AG20443 (cell line): ENCODE measurements at places on chromosomes 13 and 19.

DNA sequence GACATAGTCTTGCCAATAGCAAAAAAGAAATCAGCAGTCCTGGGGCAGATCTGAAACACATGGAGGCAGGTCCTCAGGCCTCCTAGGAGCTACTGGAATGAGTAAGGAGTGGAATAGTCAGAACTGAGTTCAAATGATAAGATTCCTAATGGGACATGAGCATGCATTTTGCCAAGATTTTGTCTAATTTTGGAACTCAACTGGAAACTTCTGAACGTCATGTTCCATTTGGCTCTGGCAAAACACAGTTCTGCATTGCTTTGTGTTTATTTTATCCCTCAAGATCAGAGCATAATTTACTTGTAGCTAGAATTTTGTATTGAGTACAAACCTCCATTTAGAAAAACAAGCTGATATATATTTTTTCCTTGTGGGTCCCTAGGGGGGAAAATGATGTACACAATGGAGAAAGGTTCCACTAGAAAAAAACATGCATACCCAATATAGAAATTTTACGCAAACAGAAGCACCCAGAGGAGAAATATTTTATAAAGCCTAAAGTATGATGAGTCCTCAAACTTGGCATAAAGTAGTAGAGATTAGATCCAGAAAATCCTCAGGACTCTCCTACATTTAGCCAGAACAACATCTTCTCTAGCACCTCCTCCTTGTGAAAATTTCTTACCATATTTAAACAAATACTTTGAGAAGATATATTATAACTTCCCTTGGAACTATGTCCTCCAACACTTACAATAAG is 149.0 kb upstream of the SERP2 start:
- DNase-seq, result no peak

DNA sequence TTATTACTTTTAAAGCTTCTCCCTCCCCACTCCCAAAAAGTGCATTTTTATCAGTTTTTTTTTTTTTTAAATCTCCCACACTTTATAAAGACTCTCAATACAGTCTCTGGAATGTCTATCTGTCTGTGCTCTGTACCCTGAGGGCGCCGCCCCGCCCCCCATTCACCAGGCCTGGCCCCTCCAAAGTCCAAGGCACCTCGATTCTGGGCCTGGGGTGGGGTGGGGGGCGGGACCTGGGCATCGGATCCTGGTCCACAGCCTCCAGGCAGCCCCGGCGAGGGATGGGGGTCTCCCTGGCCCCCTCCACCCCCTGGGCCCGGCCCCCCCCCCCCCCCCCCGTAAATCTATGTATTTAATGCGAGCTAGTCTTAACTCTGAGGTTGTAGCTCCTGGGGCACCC is 23.3 kb downstream of the ZBTB7A start:
- no peak for DNase-seq

GRCh38 chr13:103354171-103354570 is 288.0 kb upstream of the SLC10A2 start:
- no peak for DNase-seq

DNA sequence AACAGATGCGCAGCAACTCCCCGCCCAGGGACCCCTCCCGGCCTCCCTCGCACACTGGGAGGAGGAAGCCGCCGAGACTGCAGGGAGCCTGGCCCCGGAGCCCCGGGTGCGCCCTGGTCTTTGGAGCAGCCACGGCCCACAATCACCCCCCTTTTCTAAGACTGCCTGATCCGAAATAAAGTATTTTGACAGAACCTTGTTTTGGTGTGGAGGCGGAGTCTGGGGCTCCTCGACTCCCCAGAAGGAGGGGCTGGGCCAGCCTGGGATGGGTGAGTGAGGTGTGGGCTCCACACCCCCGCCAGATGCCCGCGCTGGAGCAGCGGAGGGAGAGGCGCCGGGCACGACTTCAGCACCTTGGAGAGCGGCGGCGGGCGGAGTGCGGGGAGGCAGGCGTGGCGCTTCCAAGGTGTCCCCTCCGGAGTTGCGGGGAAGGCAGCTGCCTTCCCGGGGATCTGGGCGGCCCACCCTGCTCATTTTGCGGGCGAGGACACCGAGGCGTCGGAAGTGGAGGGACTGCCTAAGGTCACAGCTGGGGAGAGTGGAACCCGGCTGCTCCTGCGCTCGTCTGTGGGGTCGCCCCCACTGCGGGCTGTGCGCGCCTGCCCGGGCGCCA is 9.4 kb downstream of the SIRT6 start:
- DNase-seq, result peak; percentile 78

DNA sequence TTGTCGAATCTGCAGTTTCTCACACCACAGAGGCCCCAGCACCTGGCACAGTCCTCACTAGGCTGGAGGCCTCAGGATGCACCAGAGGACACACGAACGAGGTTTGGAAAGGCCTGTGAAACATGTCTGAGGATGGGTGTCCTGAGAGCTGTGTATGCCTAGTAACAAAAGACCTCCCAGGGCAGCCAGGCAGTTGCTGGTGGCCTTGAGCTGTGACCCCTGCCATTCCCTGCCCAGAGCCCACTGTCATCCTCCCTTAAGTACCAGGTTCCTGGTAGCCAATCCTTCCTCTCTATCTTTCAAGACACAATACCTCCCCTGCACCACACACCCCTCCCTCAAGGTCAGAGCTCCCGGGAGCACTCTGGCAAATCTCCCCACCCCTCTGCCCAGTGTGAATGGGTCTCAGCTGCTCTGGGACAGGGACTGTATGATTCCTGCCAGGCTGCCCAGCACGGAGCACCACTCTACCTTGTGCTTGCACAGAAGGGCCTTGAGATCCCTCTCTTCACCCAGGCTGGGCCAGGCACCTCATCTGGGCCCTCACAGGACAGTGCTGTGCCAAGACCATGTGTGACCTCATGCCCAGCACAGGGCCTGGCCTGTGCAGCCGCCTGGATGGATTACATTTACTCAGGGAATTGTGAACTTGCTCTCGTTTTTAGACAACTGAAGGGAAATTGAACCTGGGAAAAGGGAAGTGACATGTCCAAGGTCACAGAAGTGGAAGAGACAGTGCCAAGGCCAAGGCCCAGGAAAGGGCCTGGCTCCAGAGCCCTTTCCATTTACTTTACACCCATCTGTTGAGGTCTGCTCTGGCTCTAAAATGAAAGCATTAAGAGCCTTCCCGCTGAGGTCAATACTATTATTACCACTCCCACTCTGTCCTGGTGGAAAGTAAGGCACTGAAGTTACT is 2.2 kb downstream of the ZNF787 start:
- no peak for DNase-seq

GRCh38 chr13:51457086-51457815 is 4.4 kb upstream of the INTS6 start:
- DNase-seq, result no peak

DNA sequence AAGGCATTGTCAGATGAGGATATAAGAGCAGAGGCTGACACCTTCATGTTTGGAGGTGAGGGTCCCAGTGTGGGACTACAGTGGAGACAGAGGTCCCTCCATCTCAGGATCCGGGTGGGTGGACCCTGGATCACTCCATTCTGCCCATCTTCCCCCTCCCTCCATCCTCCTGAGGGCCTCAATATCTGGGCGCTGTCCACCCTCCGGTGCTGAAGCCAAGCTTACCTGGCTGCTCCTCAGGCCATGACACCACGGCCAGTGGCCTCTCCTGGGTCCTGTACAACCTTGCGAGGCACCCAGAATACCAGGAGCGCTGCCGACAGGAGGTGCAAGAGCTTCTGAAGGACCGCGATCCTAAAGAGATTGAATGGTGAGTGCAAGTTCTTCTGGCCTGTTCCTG is 11.9 kb downstream of the CYP4F12 start:
- no peak for DNase-seq

- DNase-seq, result no peak
Observed at GRCh38 chr13:35565273-35565672, 88.8 kb upstream of the MAB21L1 start.

GRCh38 chr13:44904967-44905366 is 84.3 kb downstream of the NUFIP1 start:
- DNase-seq, result peak; percentile 89

GRCh38 chr19:48639483-48640375 is 2.5 kb upstream of the DBP start:
- no peak for DNase-seq

DNA sequence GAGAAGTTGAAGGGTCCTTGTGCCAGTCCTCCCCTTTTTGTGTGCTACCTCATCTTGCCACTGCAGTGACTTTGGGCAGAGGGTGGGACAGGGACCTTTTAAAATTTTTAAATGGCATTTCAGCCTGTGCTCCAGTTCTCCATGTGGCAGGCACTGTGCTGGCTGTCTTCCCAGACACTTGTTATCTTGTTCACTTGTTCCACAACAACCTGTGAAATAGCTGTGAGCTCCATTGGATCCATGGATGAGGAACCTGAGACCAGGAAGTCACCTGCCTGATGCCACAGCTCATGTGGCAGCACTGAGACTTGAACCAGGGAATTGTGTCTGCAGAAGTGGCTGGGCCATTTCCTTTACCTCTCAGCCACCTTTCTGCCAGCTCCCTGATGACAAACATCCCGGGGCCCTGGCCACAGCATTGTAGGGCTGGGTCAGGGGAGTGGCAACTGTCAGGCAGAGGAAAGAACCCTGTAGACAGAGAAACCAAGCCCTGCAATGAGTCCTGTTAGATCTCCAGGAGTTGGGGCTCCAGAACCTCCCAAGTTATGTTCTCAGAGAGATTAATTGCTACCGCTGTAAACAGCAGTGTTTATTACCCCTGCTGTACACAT is 6.4 kb downstream of the EGLN2 start:
- no peak for DNase-seq

- DNase-seq, result no peak
Observed at GRCh38 chr19:56663931-56664500, 7.5 kb downstream of the ZNF835 start.

DNA sequence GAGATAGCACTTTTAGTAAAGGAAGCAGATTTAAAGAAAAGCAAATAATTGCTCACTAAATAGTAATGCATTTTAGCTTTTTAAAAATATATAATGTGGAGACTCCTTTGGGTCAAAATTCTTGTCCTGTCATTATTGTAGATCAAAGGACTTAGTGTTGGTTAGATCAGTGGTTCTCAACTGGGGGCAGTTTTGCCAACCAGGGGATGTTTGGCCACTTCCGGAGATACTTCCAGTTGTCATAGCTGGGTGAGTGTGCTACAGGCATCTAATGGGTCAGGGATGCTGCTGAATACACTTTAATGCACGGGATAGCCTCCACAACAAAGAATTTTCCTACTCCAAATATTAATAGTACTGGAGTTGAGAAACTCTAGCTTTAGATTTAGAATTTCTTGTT is 126.8 kb downstream of the LMO7 start:
- no peak for DNase-seq

- no peak for DNase-seq
Observed at GRCh38 chr19:37948362-37948761, 41.4 kb downstream of the SIPA1L3 start.

GRCh38 chr13:36834299-36834698 is 15.3 kb downstream of the RFXAP start:
- DNase-seq, result no peak

GRCh38 chr19:37941782-37942515 is 34.9 kb downstream of the SIPA1L3 start:
- DNase-seq, result no peak

DNA sequence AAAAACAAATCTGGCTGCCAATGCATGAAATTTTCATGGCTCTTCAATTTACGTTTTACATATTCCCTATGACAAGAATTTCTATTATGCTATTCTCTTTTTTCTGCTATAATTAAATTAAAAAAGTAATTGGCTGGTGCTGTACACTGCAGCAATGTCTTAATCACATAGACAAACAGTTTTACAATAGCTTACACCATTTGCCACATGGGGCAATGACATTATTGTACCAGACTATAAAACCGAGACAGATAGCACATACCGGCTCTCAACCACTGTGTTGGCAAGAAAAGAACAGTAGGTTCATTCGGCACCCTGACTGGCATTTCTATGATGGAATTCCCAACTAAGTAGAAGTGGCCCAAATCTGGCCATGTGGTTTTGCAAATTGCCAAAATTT is 67.7 kb downstream of the DACH1 start:
- DNase-seq, result no peak

DNA sequence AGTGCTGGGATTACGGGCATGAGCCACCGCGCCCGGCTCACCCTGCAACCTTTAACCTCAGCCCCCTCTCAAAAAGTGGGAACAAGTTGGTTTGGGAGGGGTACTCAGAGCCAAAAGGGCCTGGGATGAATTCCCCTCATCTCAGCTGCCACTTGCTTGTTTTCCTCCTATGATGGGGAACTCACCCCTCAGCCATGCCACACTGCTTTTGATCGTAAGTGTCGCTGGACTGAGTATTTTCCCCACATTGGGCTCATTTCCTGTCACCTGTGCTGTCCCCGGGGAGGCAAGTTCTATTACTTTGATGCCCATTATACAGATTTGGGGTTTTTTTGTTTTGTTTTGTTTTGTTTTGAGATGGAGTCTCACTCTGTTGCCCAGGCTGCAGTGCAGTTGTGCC is 6.5 kb downstream of the R3HDM4 start:
- no peak for DNase-seq

GRCh38 chr19:32750441-32751055 is 31.0 kb downstream of the TDRD12 start:
- no peak for DNase-seq

DNA sequence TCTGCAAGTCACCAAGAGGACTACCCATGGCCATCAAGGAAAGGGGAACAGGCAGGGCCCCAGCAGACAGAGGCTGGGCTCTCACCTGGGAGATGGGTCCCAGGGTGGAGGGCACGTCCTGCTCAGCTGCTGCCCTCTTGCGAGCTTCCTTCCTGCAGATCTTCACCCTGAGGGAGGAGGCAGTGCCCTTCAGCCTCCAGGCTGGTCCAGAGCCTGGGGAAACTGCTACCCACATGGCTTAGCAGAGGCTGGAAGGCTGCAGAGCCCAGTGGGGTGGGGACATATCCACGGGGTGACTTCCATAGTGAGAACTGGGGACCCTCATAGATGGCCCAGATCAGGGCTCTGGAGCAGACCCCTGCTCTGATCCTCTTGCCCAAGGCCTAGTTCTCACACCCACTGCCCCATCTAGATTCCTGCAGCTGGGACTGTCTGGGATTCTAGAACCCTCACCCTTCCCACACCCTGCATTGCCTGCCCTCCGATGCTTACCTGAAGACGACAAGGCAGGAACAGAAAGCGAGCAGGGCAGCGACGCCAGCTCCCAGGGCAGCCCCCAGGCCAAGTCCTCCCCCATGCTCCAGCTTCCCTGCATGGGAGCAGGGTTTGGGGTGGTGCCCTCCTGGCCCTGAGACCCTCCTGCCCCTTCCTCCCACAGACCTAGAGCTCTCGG is 9.0 kb downstream of the SIGLEC11 start:
- DNase-seq, result no peak

GRCh38 chr19:55443045-55443823 is at the start of gene SHISA7:
TSS of gene SHISA7 (minus strand) at chr19:55443300. CDS start at chr19:55442863, 437 bp downstream.
- no peak for DNase-seq
